ENCODE measurements at places on chromosomes 3 and 15.
A peak's percentile ranks its signal among the peaks of the same experiment; 100 is the strongest.

GRCh38 chr15:71437919-71438318 is 322.6 kb downstream of the THSD4 start:
- DNase-seq, result no peak

GRCh38 chr15:84788500-84788899 is 28.7 kb upstream of the ALPK3 start:
- DNase-seq, result no peak

- no peak for DNase-seq
Measured at GRCh38 chr15:67878712-67879206, 38.9 kb upstream of the RNU6-1 start.

DNA sequence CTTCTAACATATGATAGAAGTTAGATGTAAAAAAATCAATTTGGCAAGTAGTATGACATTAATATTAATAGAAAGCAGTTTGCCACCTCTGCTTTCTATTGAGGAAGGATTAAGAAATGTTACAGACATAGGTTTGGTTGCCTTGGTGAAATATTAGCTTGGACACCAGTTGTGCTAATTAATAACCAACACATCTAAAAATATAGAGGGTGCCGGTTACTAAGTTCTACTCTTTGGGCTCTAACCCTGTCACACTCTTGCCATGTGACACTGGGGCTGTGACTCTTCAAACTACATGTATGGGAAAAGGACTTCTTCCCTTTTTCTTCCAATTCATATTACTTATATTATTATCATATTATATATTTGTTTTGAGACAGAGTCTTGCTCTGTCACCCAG is 64.4 kb downstream of the TRIM71 start:
- no peak for DNase-seq

DNA sequence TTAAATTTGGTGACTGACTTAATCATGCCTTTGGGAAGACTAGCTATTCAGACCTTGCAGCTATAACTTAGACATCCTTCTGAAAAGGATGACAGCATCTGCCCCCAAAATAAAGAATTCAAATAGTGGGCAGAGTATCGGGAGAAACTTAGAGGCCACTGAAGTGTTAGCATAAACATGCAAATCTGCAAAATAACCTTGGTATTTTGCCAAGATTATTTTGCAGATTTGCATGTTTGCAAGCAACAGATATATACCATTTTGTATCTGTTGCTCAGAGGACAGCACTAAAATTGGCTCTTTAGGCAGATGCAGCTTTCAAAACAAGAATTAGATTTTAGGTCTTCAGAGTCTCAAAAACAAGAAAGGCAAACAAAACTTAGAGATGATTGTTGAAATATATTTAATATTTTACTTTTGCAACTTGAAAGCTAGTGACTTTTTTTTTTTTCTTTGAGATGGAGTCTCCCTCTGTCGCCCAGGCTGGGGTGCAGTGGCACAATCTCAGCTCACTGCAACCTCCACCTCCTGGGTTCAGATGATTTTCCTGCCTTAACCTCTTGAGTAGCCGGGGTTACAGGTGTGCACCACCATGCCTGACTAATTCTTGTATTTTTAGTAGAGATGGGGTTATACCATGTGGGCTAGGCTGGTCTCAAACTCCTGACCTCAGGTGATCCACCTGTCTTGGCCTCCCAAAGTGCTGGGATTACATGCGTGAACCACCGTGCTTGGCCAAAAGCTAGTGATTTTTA is 47.8 kb downstream of the KBTBD8 start:
- DNase-seq, result no peak

GRCh38 chr3:157294491-157294890 is 134.5 kb upstream of the CCNL1 start:
- no peak for DNase-seq

DNA sequence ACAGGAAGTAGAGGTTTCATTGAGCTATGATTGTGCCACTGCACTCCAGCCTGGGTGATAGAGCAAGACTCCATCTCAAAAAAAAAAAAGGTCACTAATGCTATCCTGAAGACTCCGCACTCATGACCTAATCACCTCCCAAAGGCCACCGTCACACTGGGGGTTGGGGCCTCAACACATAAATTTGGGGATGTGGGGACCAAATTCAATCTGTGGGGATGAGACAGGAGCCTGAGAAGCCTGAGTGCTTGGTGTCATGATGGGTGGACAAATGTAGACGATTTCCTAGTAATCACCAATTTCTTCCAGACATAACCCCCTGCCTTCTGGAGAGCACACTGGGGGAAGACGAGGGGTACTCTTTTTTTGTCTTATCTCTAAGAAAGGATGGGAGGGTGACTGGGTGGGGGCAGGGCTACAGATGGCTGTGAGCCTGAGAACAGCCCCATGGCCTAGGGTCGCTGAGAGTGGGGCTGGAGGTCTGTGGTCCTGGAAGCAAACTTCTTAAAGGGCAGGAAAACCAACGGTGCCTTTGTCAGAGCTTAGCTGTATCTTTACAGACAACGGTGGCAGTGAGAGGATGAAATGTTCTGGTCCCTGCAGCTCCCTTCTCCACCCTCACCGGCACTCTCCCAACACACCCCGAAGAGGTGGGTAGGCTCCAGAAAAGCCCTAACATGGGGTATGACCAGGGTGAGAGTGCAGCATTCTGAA is 16.6 kb upstream of the KLF13 start:
- no peak for DNase-seq

GRCh38 chr15:57624730-57625129 is 33.0 kb downstream of the MYZAP start:
- no peak for DNase-seq

- no peak for DNase-seq
Measured at GRCh38 chr3:9179826-9180763, 69.4 kb downstream of the SRGAP3 start.

GRCh38 chr15:89998923-89999675 is 2.0 kb upstream of the ZNF710 start:
- DNase-seq, result no peak

DNA sequence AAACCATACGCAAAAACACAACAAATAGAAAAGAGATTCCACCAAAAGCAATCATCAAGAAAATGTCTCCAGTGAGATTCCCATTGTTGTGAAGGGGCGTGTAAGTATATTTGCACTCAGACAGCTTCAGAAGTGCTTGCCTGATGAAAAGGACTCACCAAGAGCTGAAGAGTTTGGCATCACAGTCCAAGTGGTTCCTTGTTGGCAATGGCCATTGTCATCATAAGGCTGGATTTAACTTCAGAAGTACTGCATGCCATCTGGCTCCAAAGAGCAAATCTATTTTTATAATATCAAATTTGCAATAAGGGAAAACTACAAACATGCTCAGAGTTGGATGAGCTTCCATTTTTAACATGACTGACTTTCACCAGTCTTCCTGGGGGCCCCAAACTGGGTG is 505.3 kb upstream of the NR2F2 start:
- no peak for DNase-seq

GRCh38 chr3:101963902-101964362 is 114.6 kb downstream of the NFKBIZ start:
- DNase-seq, result no peak

DNA sequence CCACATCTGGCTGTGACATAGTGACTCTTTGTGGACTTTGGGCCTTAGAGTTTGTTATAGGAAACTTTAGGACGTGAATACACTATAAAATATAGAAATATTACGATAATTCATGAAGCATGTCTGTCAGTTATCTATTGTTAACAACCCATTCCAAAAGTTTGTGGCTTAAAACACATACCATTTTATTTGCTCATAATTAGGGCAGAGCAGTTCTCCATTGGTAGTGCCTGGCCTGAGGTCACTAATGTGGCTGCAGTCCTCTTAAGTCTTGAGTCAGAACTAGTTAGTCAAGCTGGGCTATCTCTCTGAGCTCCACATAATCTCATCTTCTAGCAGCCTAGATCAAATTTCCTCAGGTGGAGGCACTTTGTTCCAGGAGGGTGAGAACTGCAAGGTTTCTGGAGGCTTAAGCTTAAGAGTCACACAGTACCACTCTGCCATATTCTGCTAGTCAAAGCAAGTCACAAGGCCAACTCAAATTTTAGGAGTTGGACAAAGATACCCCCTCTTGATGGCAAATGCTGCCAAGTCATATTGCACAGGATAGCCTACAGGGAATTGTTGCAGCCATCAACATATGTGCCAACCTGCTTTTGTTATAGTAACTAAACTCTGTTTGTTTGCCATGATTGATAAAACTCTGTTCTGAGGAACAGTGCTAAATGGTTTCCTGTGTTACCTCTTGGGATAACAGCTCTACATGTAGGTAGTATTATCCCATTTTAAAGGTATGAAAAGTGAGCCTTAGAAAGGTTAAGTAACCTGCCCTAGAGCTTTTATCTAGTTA is 8.7 kb downstream of the ATXN7 start:
- DNase-seq, result no peak

- DNase-seq, result no peak
Measured at GRCh38 chr3:146350852-146351251, 99.9 kb upstream of the PLSCR4 start.

GRCh38 chr3:193884027-193884426 is 251.9 kb upstream of the HES1 start:
- DNase-seq, result no peak

- no peak for DNase-seq
Measured at GRCh38 chr15:95680728-95681127, 649.8 kb upstream of the NR2F2 start.

- no peak for DNase-seq
Measured at GRCh38 chr15:45026651-45027190, 3.7 kb downstream of the SORD start.

DNA sequence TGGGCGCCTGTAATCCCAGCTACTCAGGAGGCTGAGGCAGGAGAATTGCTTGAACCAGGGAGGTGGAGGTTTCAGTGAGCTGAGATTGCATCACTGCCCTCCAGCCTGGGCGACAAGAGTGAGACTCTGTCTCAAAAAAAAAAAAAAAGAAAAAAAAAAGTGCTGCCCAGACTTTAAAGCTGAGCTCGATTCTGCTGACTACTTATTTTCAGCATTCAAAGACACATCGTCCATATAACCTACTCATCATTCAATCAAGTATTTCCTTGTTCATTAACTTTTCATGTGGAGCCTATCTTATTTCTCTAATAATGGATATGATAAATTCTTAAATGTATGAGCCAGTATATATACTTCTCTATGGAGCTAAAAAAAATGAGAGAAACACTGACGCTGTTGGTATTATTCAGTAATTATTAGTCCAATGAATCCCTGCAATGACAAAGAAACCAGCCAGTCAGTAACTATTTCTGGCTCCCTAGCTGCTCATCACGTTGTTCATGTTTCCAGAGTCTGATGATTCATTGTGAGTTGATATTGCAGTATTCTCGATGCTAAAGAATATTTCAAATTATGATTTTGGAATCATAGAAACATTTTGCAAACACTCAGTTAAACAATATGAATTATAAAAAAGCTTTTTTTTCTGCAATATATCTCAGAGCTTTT is 111.9 kb downstream of the RAP2B start:
- DNase-seq, result no peak

- no peak for DNase-seq
Measured at GRCh38 chr3:40753291-40753770, 228.6 kb downstream of the ZNF621 start.

DNA sequence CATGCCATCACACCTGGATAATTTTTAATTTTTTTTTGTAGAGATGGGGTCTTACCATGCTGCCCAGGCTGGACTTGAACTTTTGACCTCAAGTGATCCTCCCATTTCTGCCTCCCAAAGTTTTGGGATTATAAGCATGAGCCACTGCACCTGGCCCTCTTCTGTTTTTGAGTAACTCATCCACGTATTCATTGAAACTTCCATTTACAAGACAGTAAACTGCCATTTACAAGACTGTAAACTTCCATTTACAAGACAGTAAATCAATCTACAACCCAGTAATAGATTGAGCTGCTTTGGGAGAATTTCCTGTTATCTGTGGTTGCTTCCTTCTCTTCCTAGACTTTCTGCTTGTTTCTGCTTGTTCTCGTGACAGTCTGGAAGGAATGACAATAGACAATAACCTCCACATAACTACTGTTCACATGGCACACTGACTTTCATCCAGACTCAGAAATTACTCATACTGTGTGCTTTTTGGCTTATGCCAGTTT is 114.7 kb upstream of the CCNL1 start:
- DNase-seq, result peak; percentile 21

DNA sequence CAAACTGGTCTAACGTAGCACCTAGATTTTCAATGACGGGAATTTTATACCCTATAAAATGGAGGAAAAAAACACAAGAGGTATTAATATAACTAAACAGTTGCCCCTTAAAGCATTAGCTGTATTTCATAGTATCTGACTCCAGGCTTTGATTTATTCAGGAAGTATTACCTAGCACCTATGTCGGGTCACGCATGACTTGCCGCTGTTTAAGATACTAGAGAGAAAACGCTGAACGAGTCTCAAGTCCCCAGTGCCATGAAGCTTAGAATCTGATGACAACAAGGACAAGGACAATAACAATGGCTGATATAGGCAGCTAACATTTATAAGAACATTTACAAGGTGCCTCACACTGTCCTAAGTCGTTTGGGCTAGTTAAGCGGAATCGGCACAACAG is 1.9 kb downstream of the SNRPA1 start:
- DNase-seq, result no peak

DNA sequence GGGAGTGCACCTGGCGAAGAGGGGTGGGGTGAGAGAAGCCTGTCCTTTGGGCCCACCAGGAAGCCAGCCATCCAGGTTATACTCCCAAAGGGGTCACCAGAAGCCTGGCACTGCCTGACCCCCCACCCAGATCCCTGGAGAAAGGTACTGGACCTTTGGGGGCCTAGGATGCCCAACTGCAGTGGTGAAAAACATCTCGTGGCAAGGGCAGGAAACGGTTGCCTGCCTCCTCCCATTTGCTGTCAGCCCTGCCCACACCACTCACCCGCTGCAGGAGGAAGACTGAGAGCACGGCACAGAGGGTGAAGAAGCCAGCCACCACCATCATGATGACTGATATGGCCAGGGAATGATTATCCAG is 2.2 kb upstream of the ULK3 start:
- no peak for DNase-seq

DNA sequence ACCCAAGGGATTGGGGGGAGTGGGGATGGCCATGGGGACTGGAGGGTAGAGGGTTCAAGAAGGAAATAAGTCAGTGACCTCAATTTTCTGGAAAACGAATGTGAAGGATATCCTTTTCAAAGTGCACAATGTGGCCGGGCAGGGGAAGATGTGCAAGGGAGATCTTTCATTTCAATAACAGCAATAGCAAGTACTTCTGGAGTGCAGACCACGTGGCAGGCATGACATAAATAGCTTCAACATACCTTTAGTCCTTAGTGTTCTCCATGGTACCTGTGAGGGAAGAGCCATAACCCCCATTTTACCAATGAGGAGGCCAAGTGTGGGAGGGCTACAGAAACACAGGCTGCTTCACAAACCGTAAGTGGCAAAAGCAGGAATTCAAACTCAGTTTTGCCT is 138.7 kb downstream of the FOXP1 start:
- no peak for DNase-seq

GRCh38 chr3:116265320-116265695 is 180.0 kb downstream of the LSAMP start:
- no peak for DNase-seq

DNA sequence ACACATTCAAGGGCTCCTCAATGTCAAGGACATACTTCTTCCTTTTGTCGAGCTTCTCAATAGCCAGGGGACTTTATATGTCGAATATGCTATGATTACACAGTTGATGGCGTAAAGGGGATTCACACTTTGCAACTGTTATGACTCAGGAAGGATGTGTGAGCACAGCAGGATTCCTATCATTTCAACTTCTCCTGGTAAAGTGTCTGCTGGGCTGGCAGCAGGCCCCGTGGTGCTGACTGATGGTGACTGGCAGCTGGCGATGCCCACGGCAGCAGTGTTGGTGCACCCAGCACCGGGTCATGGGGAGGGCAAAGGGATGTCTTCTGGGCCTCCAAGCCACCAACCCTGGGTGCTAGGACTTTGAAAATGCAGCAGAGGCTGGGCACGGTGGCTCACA is 44.8 kb upstream of the GNB5 start:
- DNase-seq, result no peak

Data from keratinocyte (primary cell).